ENCODE measurements at places on chromosomes 13 and 19.

DNA sequence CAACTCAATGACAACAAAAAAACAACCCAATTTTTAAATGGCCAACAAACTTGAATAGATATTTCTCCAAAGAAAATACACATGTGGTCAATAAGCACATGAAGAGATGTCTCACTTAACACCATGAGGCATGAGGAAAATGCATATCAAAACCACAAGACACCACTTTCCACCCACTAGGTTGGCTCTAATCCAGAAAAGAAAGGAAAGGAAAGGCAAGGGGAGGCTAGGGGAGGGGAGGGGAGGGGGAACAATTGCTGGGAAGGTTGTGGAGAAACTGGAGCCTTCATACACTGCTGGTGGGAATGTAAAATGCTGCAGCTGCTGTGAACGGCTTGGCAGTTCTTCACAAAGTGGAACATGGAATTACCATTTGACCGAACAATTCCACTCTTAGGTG is 854.3 kb downstream of the UQCRFS1 start:
- no peak for DNase-seq

GRCh38 chr13:109779876-109780510 is 6.4 kb downstream of the IRS2 start:
- no peak for DNase-seq

DNA sequence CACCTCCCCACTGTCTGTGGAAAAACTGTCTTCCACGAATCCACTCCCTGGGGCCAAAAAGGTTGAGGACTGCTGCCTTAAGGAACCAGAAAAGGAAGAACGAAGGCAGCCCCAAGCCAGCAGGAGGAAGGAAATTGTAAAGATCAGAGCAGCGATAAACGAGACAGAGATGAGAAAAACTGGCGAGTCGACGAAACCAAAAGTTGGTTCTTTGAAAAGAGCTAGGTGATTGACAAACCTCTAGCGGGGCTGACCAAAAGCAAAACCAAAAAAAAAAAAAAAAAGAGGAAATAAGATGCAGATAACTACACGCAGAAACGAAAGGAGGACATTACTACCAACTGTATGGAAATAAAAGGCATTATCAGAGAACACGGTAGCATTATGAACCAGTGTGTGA is 76.9 kb downstream of the GADD45B start:
- no peak for DNase-seq

GRCh38 chr13:69601661-69602060 is 506.0 kb upstream of the ATXN8OS start:
- no peak for DNase-seq

DNA sequence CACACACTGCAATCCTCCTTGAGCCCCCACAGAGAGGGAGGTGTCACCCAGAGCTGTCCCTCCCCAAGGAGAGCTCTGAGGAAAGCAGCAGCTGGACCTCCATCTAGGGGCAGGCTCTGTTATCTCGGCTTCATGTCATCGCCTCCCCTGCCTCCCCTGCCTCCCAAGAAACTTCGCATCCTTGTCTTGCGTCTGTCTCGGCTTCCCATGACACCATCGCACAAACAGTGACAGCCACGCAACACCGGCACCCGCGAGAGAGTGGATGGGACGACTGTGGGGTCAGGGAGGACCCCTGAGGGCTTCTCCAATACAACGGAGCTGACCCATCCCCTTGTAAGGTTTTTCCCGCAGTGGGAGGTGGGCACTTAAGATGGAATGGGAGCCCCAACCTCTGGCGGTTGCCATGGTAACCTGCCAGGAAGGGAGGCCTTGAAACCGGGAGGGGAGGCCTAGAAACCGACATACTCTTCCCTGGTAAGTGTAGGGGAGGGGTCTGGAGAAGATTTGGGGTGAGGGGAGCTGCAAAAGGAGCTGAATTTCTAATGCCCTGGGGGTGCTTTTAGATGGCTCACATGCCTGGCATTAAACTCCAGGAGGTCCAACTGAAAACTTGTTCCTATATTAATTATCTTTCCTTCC is 16.3 kb downstream of the TLE2 start:
- DNase-seq, result no peak

- no peak for DNase-seq
These were observed 1910.7 kb upstream of the PRR20A start for GRCh38 chr13:55229906-55230569.

- no peak for DNase-seq
These were observed 33.2 kb downstream of the ZNF787 start for GRCh38 chr19:56087647-56088496.

DNA sequence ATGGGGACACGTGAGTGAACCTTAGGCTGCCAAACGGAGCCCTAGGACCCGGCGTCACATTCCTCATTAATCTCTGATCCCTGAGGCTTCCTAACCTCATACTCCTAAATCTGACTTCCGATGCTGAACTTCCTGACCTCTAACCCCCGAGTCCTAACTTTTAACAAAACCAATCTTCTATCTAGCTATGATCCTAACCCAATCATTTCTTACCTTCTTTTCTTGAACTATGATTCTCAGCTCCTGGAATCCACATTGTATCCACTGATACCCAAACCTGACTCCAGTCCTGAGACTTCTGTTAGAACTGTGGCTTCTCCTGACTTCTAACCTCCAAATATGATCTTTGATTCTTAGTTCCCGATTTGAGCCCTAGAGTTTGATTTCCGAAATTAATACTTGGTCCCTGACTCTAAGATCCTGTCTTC is 447 bp downstream of the NFKBIB start:
- DNase-seq, result no peak

DNA sequence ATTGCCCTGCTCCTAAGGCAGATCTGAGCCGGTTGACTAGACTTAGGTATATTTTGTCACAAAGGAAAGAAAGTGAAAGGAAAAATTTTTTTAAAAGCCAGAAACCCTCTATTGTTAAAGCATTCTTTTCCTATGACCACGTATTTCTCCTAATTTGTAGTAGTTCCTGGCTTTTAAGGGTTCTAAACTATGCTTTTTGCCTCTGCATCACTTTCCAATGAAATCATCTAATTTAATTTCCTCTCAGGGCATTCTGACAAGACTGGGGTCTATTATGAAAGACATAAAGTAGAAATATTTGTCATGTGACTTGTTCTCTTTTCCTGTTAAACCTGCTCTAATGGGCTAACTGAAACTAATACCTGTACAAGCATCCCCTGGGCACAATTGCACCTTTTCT is 233.0 kb upstream of the PRR20A start:
- DNase-seq, result no peak

DNA sequence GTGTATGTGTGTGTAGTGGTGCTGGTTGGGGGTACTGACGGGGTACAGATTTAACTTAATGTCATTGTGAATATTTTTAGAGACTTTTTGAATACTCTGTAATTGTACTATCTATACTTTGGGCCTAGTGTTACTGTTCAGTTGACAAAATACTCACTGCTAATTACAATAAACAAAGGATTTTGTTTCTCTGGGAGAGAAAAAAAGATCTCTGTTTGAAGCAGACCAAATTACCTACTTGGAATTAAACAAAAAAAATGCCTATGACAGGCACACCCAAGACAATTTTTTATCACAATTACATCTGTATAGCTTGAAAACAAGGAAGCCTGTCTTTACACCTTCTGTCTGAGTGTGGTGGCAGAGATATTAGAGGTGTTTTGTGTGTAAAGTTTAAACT is 45.1 kb downstream of the OLFM4 start:
- no peak for DNase-seq

DNA sequence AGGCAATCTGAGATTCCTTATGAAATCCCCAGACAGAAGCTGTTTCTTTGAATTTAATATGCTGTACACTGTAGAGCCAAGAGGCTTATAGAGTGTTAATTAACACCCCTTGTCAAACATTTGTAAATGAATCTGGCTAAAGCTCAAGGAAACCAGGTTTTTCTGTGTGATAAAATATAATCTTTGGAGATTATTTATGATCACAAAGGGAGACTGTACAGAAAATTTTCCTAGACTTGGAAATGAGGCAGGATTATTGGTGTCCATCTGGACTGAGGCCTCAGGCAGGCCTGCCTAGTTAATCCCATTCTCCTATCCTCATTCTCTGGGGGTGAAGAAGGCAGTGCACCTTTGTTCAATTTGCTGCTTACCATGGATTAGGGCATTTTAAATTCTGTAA is 17.8 kb downstream of the KL start:
- no peak for DNase-seq

GRCh38 chr19:4593409-4593851 is 33.9 kb upstream of the SEMA6B start:
- DNase-seq, result no peak

DNA sequence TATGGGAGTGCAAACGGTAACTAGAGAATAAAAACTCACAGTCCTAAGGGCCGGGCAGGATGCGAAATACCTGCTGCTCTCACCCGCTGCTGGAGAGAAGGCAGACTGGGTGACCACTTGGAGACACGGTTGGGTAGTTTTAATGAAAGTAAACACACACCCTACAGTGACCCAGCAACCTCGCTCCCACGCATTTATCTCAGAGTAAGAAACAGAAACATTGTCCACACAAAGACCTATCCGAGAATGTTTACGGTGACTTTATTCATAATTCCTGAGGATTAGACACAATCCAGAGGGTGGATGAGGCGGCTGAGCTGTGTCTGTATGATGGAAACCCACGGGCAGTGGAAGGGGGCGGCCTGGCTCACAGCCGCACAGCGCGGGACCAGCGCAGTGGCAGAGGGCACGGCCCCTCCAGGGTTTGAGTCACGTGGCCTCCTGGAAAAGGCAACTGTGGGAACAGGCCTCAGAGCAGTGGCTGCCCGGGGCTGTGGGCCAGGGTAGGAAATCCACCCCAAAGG is 73.5 kb upstream of the C13orf46 start:
- DNase-seq, result no peak

GRCh38 chr19:18434411-18435175 is 3.3 kb downstream of the ISYNA1 start:
- no peak for DNase-seq

- DNase-seq, result no peak
These were observed 333.2 kb downstream of the MYO16 start for GRCh38 chr13:108962654-108963053.

DNA sequence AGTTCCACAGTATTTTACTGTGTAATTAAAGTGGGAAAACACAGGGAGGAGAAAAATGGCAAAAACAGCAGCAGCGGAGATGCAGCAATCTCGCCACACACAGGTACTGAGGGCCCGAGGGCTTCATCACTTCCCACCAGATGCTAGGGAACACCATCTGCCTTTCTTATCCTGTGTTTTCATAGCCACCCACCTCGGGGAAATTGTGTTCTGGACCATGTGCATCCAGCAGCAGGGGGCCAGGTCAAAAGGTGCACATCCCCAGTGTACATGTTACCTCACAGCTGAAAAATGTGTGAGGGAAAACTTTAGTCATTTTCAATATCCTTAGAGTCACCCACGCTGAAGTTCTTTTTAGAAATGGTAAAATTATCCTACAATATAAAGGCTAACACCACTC is 30.2 kb downstream of the PDCD5 start:
- no peak for DNase-seq

DNA sequence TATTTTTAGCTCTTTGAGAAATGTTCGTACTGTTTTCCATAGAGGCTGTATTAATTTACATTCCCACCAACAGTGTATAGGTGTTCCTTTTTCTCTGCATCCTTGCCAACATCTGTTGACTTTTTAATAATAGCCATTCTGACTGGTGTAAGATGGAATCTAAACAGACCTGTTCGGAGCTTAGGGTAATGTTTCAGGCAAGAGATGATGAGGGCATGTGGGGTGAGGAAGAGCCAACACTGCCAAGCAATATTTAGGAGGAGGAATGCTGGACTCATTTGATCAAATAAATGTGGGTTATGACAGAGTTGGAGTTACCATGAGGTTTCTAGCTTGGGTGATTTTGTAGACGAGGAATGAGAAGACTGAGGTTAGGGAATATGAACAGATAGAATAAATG is 382.9 kb downstream of the KLF12 start:
- DNase-seq, result no peak

DNA sequence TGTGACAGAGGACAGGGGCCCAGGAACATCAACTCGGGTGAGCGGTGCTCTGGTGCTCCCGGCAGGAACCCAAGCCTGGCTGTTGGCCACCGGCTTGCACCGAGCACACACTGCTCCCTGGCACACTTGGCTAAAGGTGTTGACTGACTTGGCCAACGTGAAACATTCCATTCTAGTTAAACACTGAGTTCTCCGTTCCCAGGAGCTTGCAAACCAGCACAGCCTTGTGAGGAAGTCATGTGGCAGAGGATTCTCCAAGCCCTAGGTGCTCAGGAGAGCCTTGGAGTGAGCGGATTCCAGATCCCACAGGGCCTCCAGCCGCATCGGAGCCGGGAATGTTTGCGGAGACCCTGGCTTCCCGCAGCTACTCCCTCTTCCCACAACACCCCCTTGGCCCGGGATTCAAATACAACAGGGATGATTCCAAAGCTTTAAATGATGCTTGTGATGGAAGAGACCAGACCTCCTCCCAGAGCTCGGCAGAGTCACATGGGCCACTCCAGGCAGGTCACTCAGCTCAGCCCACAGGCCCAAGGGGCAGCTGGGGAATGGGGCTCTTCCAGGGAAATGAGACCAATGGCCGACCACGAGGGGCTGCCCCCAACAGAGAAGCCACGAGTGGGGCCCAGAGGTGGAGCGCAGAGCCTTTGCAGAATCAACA is 2.9 kb downstream of the C13orf46 start:
- no peak for DNase-seq

DNA sequence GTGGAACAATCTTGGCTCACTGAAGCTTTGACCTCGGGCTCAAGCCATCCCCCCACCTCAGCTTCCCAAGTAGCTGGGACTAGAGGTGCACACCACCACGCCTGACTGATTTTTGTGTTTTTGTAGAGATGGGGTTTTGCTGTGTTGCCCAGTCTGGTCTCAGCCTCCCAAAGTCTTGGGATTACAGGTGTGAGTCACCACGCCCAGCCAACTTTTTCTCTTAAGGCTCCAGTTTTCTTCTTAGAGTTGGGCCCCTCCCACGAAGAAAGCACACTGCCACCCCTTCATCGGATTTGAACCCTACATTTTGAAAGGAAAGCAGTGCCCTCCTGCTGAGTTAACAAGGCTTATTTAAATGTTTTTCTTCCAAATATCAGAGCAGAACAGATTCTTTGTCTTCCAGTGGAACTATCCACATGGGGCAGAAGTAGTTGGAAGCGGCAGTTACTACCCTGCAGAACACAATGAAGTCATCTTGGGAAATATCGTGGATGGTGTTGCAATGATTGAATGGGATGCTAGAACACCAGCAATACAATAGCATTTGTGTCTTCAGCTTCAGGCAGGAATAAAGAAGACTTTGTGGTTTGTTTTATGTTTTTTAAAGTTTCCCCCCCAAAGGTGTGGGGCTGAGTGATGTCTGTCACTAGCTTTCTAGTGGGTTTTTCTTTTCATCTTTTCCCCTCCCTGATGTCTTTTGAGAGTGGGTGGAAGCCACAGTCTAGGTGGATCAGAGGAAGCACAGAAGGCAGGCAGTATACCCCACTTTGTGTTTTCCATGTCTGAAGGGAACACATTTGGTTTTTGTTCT is 8.9 kb downstream of the ACTN4 start:
- peak; percentile 55 for DNase-seq
